ENCODE measurements at places on chromosomes 6 and 20. TPM values are rescaled to one million over a fixed set of nuclear protein-coding genes. Genes with fewer than 3 reads are reported as not detected.

DNA sequence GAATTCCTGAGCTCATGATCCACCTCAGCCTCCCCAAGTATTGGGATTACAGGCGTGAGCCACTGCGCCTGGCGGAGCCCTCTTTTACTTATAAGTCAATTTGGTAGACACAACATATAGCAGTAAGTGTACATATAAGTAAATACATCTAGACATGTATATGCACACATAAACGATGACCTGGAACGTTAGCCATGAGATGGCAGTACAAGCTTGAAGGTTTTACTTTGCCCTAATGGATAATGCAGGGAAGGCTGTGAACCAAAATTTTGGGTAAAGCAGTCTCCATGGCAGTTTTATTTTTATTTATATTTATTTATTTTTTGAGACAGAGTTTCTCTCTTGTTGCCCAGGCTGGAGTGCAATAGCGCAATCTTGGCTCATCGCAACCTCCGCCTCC is 2.4 kb upstream of the GNMT start:
- DNase-seq = no peak

DNA sequence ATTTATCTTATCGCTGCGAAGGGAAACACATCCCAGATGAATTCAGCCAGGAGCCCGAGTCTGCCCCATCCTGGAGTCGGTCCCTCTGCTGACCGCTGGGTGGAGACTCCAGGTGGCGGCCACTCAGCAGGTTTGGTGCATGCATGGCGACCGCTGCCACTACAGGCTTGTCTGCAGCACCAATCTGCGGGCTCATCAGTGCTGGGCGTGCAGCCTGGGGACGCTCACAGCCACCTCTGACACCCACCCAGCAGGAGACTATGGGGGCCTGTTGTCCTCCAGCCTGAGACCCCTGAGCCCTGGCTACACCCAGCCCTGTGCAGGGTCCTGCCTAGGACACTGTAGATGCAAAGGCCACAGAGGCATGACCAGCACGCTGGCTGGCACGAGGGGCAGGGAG is 40.5 kb upstream of the GATA5 start:
- DNase-seq = no peak

NKX2-2 gene
- not detected for polyA plus RNA-seq

- DNase-seq = no peak
Observed at GRCh38 chr20:38538789-38539188, 42.2 kb upstream of the ADIG start.

GRCh38 chr20:42361402-42361970 is 743.3 kb upstream of the CHD6 start:
- DNase-seq = no peak

GRCh38 chr6:102812242-102812641 is 1418.7 kb downstream of the GRIK2 start:
- DNase-seq = no peak

IGF2R gene
- polyA plus RNA-seq = 23.7 TPM

FILIP1 gene
- polyA plus RNA-seq = 0.80 TPM
